T-cell (primary cell): ENCODE measurements at places on chromosomes 7 and 10. TPM values are rescaled to one million over a fixed set of nuclear protein-coding genes. Genes with fewer than 3 reads are reported as not detected.

OR2A5 gene
- total RNA-seq = not detected

C10orf53 gene
- total RNA-seq = not detected

PKD2L1 gene
- total RNA-seq = not detected

GIMAP7 gene
- total RNA-seq = 392 TPM

H2BK1 gene
- total RNA-seq = 6.8 TPM

SYT15 gene
- not detected for total RNA-seq

GRCh38 chr7:63112764-63113712 is 885.6 kb upstream of the ZNF722 start:
- H3K27ac ChIP-seq = no peak overlapping the region
- H3K4me3 ChIP-seq = no peak overlapping the region
- H3K36me3 ChIP-seq = no peaks in the 10 kb centered on the region
- no peaks in the 10 kb centered on the region for H3K27me3 ChIP-seq

- no peak overlapping the region for H3K27ac ChIP-seq
- H3K4me3 ChIP-seq = no peak overlapping the region
- H3K4me1 ChIP-seq = peaks cover 2% of the 10 kb centered on the region
- H3K36me3 ChIP-seq = no peaks in the 10 kb centered on the region
- DNase-seq = no peak
Observed at GRCh38 chr7:37421861-37422500, 26.7 kb downstream of the ELMO1 start.

DNA sequence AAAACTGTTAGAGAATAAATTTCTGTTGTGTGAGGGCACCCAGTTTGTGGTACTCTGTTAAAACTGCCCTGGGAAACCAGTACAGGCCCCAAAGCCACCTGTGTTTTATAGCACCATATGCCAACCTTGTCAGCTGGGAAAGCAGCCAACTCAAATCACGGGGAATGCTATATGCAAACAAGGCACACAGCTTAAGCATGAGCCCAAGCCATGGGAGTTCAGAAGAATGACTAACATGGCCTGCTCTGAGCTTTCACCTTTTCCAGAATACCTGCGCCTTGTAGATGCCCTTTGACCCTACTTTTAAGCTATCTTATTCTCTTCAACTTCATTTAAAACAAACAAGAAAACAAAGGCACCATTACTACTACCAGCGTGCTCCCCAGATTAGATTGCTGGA is 5.5 kb upstream of the SLC25A13 start:
- no peaks in the 10 kb centered on the region for H3K36me3 ChIP-seq
- no peak for DNase-seq
- no peaks in the 10 kb centered on the region for H3K27me3 ChIP-seq
- no peaks in the 10 kb centered on the region for H3K4me1 ChIP-seq
- H3K27ac ChIP-seq = no peak overlapping the region
- no peak overlapping the region for H3K4me3 ChIP-seq

DNA sequence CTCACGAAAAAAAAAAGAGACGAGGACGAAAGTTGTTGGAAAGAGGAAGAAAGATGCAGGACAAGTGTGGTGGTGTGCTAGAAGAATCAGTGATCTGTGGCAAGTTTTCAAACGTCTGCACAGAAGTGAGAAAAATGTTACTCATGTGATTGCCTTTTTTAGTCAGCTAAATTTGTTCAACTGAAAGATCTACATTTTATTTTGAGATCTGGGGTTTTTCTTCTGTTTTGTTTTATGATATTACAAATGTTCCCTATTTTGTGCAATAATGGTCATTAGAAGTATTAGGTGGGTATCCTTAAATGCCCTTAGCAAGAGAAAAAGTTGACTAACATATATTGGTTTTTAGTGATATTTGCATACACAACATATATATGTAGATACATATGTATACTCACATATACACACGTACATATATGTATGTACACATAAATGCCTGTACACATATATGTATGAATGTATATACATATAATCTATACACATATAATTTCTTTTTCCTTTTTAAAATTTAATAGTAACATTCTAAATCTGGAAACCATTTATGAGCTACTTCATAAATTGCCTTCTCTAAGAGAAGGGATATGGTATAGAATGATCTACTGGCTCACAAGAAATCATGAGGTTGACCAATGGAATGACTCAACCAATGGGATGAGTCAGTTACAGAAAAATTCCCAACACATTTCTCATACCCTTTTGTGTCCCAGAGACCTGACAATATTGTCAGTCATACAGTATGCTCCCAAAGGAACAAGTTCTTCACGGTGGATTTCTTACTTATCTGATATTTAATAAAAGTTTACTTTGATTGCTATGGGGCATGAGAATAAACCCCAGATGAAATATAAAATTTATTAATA is 38.4 kb downstream of the SLC39A12 start:
- no peak overlapping the region for H3K27ac ChIP-seq
- H3K4me1 ChIP-seq = no peaks in the 10 kb centered on the region
- no peaks in the 10 kb centered on the region for H3K36me3 ChIP-seq
- no peak overlapping the region for H3K4me3 ChIP-seq
- H3K27me3 ChIP-seq = no peaks in the 10 kb centered on the region

DNA sequence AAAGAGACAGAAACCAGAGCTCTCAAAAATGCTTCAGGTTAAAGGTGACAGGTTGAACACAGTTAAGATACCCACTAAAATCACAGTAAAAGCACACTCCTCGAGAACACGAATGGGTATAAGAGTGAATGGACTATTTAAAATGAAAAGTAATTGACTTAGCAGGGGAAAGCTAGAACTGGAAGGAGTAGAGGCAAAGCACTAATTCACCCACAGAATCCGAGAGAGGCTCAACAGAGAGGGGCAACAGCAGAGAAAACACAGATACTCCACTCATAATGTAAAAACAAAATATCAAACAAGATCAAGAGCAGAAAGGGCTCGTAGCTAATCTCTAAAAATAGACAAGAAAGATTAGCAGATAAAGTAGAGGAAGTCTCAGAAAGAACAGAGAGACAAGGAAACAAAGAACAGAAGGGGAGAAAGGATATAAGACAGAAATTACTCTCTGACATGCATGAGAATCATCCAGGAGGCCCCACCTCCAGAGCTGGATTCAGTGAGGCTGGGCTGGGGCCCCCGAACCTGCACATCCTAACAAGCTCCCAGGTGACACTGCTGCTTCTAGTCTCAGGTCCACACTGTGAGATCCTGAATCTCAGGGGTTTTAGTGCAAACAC is 117.6 kb downstream of the GALNT11 start:
- peaks cover 32% of the 10 kb centered on the region for H3K4me1 ChIP-seq
- no peaks in the 10 kb centered on the region for H3K27me3 ChIP-seq
- no peak for DNase-seq
- peak overlapping the region; percentile 59 for H3K27ac ChIP-seq
- peaks cover 42% of the 10 kb centered on the region for H3K36me3 ChIP-seq

GRCh38 chr10:34031400-34031799 is 696.9 kb upstream of the NRP1 start:
- no peak for DNase-seq
- no peak overlapping the region for H3K27ac ChIP-seq
- no peaks in the 10 kb centered on the region for H3K27me3 ChIP-seq
- no peak overlapping the region for H3K4me3 ChIP-seq
- no peaks in the 10 kb centered on the region for H3K4me1 ChIP-seq

DNA sequence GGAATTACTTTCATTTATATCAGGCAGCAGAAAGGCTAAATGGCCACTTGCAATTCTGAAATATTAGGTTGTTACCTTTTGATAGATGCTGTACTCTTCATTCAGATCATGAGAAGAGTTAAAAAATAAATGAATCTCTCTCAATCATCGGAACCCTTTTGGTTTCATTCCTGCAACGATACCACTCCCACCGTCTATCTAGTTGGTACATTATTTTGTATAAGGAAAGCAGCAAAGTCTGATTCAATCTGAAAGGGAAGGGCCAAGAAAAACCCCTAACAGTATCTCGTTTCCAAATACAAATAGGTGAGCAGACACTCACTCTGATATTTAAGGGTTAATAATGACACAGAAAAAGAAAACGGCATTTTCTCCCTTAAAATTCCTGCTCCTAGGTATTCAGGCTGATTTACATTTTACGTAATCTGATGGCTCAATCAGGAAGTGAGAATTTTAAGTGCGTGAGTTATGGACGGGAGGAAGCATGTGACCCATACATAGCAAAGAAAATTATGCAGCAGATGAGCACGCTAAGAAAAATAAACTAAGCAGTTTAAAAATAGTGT is 209.4 kb upstream of the KLF14 start:
- DNase-seq = no peak
- H3K27me3 ChIP-seq = no peaks in the 10 kb centered on the region
- H3K4me3 ChIP-seq = no peak overlapping the region
- H3K27ac ChIP-seq = peak overlapping the region; percentile 90
- peaks cover 49% of the 10 kb centered on the region for H3K4me1 ChIP-seq

GRCh38 chr7:97859606-97860204 is 12.5 kb downstream of the ASNS start:
- no peak for DNase-seq
- H3K27me3 ChIP-seq = no peaks in the 10 kb centered on the region
- no peak overlapping the region for H3K4me3 ChIP-seq
- H3K4me1 ChIP-seq = no peaks in the 10 kb centered on the region
- H3K36me3 ChIP-seq = no peaks in the 10 kb centered on the region

- peaks cover 2% of the 10 kb centered on the region for H3K27me3 ChIP-seq
- no peaks in the 10 kb centered on the region for H3K4me1 ChIP-seq
- H3K36me3 ChIP-seq = no peaks in the 10 kb centered on the region
- H3K4me3 ChIP-seq = no peak overlapping the region
Observed at GRCh38 chr10:122637376-122637775, 62.3 kb downstream of the C10orf120 start.

DNA sequence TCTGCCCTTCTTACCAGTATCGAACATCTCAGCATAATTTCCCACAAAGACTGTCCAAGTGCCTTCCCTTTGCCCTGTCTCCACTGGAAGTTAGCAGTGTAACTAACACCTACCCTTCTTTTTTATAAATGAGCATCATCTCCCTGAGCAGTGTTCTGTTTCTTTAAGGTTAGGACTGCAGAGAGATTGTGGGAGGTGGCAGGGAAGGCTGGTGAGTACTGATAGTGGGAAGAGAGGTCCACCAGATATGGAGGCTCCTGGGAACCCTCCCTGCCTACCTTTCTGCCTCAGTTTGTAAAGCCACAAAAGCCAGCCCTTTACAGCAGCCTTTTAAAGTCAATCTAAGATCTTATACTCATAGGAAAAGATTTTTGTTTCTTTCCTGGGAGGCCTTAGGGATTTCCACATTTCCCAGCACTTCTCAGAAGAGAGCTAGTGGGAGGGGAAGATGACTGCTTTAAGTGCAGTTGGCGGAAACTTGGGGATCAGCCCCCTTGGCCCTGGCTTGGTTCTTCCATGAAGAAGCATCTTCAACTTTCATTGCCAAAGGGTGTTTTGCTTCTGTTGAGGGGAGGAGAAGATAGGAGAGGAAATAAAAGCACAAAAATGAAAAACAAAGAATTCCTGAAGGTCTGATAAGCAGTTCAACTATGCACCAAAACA is 36.6 kb upstream of the CALD1 start:
- no peaks in the 10 kb centered on the region for H3K36me3 ChIP-seq
- no peaks in the 10 kb centered on the region for H3K27me3 ChIP-seq
- no peak overlapping the region for H3K27ac ChIP-seq
- no peak overlapping the region for H3K4me3 ChIP-seq
- no peaks in the 10 kb centered on the region for H3K4me1 ChIP-seq

DNA sequence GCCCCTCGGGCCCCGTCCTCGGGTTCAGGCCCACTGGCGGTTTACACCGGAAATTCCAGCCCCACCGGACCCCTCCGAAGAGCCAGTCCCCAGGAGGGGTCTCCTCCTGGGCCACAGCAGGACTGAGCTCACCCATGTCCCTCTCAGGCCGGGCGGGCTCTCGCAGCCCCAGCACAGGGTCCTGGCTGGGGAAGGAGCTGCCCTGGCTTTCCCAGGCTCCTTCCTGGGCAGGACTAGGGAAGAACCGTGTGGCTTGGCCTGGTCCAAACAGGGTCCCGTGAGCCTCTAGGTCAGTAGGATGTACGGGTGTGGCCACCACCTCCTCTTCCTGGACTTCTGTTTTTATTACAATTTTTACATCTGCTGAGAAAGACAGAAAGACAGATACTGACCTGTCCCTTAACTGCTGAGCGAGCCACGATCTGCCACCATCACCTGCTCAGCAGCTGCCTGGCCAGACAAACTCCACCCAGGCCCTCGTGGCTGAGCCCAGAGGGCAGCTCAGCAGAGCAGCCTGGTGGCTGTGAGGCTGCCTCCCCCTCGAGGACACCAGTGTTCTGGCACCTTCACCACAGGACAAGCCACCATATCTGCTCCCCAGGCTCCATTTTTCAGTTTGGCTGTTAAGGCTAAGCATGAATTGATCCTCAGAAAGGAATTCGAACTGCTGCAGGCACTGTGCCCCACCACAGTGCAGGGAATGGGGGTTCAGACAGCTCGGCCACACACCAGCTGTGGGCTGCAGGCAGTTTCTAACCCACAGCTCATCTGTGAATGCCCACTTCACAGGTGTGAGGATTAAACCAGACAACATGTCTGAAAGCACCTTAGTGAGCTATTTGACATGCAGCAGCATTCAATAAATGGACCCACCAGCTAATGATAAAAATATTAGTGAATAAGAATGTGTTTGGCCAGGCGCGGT is 14.5 kb upstream of the ZNF777 start:
- H3K27ac ChIP-seq = no peak overlapping the region
- peaks cover 28% of the 10 kb centered on the region for H3K36me3 ChIP-seq
- H3K27me3 ChIP-seq = no peaks in the 10 kb centered on the region
- no peaks in the 10 kb centered on the region for H3K4me1 ChIP-seq

GRCh38 chr7:30421647-30422196 is 56.9 kb downstream of the NOD1 start:
- no peak for DNase-seq
- H3K4me3 ChIP-seq = no peak overlapping the region
- H3K4me1 ChIP-seq = no peaks in the 10 kb centered on the region
- H3K27ac ChIP-seq = no peak overlapping the region

- no peaks in the 10 kb centered on the region for H3K27me3 ChIP-seq
- no peaks in the 10 kb centered on the region for H3K36me3 ChIP-seq
- no peaks in the 10 kb centered on the region for H3K4me1 ChIP-seq
Observed at GRCh38 chr10:120832106-120832505, 19.1 kb upstream of the WDR11 start.

DNA sequence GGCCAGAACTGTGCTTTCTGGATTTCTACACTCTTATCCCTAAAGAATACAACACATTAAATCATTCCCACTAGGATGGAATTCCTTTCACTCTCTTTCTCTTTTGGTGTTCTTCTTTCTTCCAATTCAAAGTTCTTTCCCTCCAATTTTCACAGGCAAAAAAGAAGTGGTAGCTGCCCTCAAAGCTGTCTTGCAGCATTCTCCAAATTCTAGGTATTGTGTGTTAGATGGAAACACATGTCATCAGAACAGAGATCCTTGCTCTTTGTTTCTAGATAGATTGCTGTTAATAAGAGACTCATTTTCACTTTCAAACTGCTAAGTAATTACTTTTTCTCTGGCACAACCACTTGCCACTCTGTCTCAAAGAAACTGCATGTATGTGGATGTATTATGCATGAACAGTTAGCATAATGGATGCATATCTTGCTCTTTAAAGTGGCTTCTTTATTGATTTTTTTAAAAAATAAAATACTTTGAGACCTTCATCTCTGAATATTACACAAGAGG is 31.0 kb downstream of the SHTN1 start:
- no peaks in the 10 kb centered on the region for H3K27me3 ChIP-seq
- no peak overlapping the region for H3K27ac ChIP-seq
- DNase-seq = no peak
- H3K4me1 ChIP-seq = no peaks in the 10 kb centered on the region
- H3K4me3 ChIP-seq = no peak overlapping the region
